Caco-2 (cell line): ENCODE measurements at places on chromosomes 4 and X.
A peak's percentile ranks its signal among the peaks of the same experiment; 100 is the strongest.

DNA sequence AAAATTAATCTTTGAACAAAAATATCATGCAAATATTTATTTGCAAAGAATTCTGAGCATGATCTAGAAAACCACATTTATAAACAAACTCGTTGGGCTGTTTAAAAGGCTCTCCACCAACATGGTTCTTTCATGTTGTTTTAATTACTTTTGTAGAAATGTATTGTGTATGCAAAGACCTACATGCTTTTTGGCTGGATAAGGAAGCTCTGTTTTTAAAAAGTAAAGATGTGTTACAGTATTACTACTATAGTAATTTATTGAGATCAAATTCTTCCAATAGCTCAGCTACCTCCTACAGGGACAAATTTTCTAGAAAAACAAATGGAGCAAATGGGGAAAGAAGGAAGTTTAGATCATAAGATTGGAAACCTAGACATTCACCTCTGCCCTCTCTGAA lies 177.5 kb upstream of the TTC29 start:
- no peak for DNase-seq

DNA sequence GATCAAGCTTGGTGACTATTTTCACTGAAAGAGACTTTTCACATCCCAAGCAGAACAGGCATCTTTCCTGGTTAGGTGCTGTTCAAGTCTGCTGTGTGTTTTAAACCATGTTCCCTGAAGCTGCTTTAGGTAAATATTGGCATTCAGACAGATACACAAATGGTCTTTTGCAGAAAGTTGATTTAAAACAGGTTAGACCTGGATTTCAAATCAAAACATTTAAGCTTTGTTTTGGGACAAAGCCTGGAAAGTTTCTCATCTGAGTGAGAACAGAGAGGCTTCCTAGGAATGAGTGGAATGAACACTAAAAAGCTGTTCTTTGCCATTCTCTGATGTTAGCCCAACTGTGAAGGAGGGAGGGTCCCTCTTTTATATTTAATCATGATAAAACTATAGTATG lies 10.1 kb downstream of the ANXA3 start:
- DNase-seq: peak; percentile 71

GRCh38 chr4:86060341-86060740 lies 299.5 kb downstream of the MAPK10 start:
- DNase-seq: no peak

DNA sequence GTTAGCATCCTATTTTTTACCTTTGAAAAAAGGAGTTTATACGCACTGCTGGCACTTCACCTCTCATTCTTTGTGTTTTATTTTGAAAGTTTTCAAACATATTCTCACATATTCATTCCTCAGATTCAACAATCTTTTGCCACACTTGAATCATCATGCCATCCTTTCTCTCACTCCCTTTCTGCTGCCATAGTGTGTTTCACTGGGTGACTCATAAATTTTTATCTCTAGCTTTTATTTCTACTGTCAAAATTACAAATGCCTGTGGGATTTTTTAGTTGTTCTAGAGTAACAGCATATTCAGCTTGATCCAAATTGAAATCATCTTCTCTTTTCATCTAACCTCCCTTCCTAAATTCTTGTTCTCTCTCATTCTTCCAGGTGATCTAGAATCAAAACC lies 28.0 kb downstream of the MFSD8 start:
- no peak for DNase-seq

- no peak for DNase-seq
These were observed 761 bp upstream of the FRYL start for GRCh38 chr4:48780865-48781214.

- no peak for DNase-seq
These were observed 19.6 kb upstream of the CXCL5 start for GRCh38 chr4:74018116-74018515.

DNA sequence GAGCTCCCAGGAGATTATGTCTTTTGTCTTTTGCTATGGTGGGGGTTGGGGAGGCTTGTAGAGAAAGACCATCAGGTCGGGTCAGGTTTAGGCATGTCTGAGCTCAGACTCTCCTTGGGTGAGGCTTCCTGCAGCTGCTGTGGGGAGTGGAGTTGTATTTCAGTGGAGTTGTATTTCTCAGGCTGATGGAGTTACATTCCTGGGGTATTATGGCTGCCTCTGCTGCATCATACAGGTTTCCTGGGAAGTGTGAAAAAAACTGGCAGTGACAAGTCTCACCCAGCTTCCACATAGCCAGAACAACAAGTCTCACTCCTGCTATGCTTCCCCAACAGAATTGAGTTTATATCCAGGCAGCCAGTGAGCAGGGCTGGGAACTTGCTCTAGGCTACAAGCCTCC lies 119.3 kb downstream of the VSIG4 start:
- no peak for DNase-seq

DNA sequence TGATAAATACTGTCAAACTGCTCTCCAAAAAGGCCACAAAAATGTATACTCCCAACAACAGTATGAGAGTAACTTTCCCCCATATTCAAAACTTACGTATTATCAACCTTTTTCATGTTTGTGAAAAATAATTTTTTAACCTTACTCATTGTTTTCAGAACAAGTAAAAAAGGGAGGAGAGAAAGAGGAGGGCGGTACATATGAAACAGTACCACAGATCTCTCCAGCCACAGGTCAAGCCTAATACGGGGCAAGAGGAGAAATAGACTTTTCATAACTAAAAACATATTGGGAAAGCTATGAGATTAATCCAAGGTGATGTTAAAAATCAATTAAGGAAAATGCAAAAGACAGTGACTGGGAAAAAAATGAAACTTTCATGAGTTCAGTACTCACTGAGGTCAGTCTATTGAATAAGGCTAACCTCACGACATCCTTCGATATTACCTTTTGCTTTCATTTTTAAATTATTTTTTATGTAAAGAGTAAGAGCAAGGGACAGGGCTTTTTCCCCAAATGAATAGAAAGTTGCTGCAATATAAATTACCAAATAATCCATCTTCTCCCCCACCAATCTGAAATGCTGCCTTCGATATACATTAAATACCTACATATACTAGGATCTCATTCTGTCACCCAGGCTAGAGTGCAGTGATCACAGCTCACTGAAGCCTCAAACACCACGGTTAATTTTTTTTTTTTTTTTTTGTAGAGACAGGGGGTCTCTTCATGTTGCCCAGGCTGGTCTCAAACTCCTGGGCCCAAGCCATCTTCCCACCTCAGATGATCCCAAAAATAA lies 25.3 kb downstream of the FBXW7 start:
- DNase-seq: no peak

DNA sequence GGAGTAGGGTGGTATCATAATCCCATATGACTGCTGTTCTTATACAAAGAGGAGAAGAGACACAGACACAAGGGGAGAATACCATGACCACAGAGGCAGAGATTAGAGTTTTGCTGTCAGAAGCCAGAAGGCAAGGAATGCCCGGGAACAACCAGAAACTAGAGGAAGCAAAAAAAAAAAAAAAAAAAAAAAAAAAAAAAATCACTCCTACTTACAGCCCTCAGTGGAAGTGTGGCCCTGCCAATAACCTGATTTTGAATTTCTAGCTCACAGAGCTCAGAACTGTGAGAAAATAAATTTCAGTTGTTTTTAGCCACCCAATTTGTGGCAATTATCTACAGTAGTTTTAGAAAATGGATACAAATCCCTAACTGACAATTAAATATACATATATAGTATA lies 30.4 kb upstream of the UBE2NL start:
- no peak for DNase-seq

- DNase-seq: no peak
These were observed 352.2 kb downstream of the SPRY1 start for GRCh38 chr4:123748806-123749205.

DNA sequence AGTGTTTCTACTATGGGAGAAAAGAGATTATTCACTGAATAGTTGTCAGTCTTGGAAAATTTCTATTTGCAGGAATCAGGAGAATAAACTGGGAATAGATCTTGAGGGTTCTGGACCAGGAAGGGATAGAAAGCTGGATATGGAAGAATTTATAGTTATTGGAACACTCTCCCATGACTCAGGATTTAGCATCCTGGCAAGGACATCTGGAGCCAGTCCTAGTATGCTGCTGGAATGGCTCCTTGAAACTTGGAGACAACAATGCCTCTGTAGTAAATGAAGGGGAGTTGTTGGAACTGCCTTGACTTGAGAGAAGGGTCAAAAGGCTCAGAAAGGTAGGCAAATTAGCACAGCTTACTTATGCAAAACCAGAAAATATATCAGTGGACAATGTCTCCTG lies 23.5 kb upstream of the THOC2 start:
- no peak for DNase-seq

DNA sequence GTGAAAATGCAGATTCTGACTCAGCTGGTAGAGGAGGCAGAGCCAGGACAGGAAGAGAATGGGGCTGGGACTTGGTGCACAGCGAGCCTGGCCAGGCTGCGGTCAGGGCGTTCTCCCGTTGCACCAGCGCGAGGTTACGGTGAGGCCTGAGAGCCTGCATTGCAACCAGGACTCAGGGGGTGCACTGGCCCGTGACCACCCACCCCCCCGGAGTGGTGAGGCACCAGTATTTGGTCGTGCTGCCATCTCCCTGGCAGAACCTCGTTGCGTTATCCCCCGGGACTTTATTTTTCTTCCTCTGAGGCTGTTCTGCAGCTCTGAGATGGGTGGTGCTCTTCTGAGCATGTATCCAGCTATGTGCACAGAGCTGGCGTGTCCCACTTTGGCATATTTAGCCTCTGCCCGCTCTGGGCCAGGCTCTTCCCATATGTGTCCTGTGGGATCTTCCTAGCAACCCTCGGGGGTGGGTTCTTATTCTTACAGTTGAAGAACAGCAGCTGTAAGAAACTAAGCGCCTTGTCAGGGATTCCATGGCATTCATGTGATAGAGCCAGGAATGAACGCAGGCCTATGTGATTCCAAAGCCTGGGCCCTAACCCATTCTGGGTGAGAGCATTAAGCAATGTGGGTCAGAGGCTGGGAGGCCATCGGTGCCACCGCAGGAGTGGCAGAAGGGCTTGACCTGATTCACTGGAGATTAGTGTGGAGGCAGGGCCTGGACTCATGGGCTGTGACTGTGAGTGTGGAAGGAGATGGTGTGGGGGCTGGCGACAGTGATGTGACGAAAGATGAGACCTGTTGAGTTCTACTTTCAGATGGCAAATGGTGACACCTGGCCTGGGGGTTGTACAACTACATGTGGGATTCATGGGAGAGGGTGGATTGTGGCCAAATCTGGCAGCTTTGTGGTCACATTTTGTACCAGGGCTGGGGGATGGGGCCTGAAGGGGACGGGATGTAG lies 3.1 kb downstream of the TADA2B start:
- DNase-seq: no peak
